ENCODE measurements at places on chromosomes 5 and 9.
A peak's percentile ranks its signal among the peaks of the same experiment; 100 is the strongest.

- peak; percentile 86 for DNase-seq
Measured at GRCh38 chr5:140672455-140673186, 755 bp downstream of the DND1 start.

DNA sequence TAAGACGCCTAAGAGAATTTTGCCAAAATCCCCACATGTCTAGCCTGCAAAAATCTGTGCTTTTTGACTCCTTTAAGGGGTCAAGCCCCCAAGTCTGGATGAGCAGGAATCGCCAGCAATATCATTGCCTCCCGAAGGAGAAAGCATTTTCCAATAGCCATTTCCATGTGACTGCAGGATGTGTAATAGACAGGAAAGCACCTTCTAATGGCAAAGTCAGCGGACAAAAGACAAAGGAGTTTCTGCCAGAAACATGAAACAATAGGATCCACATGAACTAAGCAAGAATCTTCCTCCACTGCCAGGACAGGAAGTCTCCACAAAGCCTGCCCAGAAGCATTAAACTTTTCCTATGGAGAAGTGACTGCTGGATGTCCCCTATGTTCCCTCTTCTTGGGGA is 177.1 kb upstream of the PCSK5 start:
- DNase-seq = no peak

GRCh38 chr5:16757989-16758501 is 141.2 kb upstream of the RETREG1 start:
- no peak for DNase-seq

DNA sequence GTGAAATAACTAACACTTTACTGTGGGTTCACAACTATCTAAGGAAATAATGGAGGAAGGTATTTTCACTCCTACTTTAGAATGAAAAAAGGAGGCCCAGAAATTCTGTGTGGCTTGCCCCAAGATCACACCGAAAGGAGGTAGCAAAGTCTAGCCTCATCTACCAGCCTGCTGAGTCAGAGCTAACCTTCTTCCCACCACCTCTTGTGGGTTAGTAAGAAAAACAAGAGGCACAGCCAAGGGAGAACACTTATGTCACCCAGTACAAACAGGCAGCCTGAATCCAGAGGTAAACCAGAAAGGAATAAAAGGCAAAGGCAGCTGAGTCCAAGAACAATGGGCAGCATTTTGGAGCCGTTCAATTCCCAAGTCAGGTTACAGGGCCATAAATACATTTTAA is 91.9 kb upstream of the RASEF start:
- no peak for DNase-seq

DNA sequence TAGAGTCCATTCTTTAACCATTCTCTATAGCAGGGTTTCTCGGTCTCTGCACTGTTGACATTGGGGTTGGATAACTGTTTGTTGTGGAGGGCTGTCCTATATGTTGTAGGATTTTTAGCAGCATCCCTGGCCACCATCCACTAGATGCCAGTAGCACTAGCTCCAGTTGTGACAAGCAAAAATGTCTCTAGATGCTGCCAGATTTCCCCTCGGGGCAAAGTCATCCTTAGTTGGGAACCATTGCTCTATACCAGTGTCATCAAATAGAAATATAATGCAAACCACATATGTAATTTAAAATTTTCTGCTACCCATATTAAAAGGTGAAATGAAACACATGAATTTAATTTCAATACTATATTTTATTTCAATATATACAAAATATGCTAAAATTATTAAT is 2.9 kb downstream of the TTC23L start:
- no peak for DNase-seq

- no peak for DNase-seq
Measured at GRCh38 chr5:128199104-128199503, 115.5 kb downstream of the SLC12A2 start.

- peak; percentile 72 for DNase-seq
Measured at GRCh38 chr9:128113526-128114325, 13.8 kb downstream of the PTGES2 start.

DNA sequence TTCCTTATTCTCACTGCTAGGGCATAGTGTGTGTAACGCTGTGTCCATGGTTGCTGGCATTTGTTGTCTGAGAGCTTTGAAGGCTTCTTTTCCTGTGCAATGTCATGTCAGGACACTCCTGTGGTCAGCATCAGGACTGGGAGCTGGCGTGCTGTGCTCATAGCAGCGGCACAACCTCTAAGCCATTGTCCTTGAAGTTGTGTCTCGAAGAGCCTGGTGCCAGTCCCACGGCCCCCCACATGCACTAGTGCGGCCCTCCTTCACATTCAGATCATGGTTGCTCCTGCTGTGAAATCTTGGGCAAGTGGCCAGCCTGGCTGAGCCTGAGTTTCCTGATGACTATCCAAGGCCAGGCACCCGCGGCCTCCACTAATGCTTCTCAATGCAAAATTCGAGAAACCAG is 32.4 kb downstream of the PDZD2 start:
- no peak for DNase-seq

- no peak for DNase-seq
Measured at GRCh38 chr9:110252509-110253139, 3.7 kb downstream of the TXN start.

DNA sequence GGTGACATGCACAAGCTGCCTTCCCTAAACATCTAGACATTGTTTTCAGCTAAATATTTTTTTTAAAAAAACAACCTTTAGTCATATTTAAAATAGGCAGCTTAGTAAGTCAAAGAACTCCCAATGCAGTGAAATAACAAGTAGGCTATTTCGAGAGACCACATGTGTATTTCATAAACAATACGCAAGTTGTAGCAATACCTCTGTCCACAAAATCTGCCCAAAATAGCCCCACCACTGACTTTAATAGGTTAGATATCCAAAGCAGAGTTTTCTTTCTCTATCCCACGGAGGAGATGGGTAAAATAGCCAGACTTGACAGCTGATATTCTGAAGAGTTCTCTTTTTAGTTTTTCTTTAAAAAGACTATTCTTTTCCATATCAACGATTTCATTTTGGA is 1.2 kb downstream of the SLC24A2 start:
- no peak for DNase-seq

GRCh38 chr9:93683331-93684134 is 107.1 kb downstream of the PHF2 start:
- peak; percentile 13 for DNase-seq

DNA sequence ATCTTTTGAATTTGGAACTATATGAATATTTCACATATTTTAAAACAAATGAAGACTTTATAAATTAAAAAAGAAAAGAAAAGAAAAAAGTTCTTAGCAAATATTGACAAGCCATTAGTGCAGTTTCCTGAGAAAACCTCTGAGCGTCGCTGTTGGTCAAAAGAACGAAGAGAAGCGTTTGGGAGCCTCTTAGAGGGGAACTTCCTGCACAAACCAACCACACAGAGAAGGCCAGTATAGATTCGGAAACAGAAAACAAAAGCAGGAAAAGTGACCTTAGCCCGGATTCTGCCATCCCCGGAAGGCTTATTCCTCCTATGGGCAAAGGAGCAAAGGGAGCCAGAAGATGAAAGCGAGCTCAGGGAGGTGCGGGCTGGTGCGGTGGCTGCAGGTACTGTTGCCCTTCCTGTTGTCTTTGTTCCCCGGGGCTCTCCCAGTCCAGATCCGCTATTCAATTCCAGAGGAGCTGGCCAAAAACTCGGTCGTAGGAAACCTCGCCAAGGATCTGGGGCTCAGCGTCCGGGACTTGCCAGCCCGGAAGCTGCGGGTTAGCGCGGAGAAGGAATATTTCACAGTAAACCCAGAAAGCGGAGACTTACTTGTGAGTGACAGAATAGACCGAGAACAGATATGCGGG is at the start of gene PCDHGB2:
Gene PCDHGB2, plus strand, starts transcription at position 205 of the 637 bp plus-strand sequence. Its CDS starts 142 bp downstream, at position 347.
- peak; percentile 58 for DNase-seq

- no peak for DNase-seq
Measured at GRCh38 chr9:91966503-91966902, 16.5 kb upstream of the ROR2 start.

DNA sequence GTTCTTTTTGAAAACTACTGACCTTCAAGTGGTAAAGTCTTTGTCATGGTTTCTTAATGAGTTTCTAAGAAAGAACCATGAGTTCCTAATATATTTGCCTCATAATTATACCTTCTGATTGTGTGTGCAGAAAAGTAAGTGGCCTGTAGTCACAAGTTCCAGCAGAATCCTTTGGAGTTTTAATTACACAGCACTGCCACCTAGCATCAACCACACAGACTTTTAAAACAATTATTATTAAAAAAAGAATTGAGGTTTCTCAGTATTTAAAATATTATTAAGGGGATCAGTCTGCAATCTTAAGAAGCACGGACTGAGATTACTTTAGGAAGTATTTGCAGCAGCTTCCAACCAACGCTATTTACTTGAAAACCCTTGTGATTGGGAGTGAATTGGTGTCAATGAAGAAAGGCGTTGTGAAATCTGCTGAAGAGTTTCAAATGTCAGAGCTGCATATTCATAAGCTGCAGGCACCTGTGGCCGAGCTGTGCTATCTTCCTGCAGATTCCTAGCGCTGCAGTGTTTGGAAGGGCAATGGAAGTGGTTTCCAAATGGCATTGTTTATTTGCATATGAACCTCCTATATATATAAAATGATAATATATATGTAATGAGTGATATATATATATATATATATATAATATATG is 1074.2 kb upstream of the WWC1 start:
- DNase-seq = no peak

GRCh38 chr9:77024776-77025545 is 5.5 kb downstream of the FOXB2 start:
- no peak for DNase-seq

- DNase-seq = no peak
Measured at GRCh38 chr9:84228130-84228720, 112.3 kb downstream of the SLC28A3 start.

DNA sequence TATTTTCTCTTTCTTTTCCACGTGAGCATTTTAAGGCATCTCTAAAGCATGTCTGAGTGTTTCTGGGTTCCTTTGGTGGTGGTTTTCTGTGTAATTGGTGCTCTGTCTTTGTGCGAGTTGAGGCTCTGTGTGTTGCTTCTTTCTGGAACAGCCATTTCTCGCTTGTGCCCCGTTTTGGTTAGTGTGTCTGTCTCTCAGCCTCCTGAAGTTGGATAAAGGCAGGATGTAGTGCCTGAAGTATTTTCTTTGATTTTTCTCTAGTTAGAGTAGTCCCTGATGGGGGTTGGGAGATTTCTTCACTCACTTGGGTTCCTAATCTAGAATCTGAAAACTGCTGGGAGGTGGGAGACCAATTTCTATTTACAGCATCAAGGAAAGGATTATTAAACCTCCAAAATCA is 129.7 kb upstream of the TMEM161B start:
- DNase-seq = no peak

- DNase-seq = peak; percentile 84
Measured at GRCh38 chr9:96486386-96487028, 36.5 kb downstream of the HABP4 start.

- DNase-seq = no peak
Measured at GRCh38 chr5:7867260-7867659, 1.6 kb downstream of the FASTKD3 start.

DNA sequence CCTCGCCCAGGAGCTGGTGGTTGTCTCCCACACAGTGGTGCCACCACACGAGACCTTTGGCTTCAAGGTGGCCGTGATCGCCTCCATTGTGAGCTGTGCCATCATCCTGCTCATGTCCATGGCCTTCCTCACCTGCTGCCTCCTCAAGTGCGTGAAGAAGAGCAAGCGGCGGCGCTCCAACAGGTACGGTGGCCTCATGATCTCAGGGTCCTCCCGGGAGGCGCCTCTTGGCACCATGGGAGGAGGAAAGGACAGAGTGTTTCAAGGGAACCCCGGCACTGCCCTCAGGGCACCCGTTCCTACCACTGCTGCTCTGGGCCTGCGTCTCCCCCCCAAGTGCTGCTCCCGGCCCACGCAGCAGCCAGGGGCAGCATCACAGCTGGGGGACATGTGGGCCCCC is 18.2 kb upstream of the CARD19 start:
- peak; percentile 63 for DNase-seq

- DNase-seq = peak; percentile 11
Measured at GRCh38 chr9:95096807-95097206, 220.7 kb downstream of the FANCC start.

- peak; percentile 51 for DNase-seq
Measured at GRCh38 chr5:423626-424261, 19.2 kb upstream of the EXOC3 start.

DNA sequence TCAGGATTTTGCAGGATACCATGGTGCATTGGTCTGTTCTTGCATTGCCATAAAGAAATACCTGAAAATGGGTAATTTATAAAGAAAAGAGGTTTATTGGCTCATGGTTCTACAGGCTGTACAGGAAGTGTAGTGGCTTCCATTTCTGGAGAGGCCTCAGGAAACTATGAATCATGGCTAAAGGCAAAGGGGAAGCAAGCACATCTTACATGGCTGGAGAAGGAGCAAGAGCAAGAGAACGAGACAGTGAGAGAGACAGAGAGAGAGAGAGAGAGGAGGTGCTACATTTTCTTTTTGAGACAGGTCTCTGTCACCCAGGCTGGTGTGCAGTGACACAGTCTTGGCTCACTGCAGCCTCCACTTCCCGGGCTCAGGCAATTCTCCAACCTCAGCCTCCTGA is 43.9 kb downstream of the P4HA2 start:
- DNase-seq = no peak

- DNase-seq = no peak
Measured at GRCh38 chr9:81082221-81082620, 607.1 kb downstream of the TLE1 start.

All from aorta (tissue), 5 donors.